ENCODE measurements at places on chromosomes 3 and 15.

DNA sequence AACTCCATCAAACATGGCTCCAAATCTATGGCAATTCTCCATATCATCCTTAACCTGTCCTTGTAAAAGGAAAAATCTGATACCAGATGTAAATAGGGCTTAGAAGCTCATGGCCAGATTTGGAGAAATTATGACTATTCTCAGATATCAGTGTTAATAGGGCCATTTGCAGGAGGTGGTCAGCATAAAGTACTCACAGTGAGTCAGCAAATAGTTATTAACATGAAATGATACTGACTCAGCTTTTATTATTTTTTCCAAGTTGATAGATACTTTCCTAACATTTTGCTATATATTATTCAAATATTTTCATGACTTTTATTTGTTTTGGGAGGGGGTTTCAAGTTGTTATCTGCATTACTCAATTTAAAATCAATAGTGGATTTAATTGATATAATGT is 255.8 kb downstream of the MFSD1 start:
- DNase-seq = no peak

- no peak for DNase-seq
Observed at GRCh38 chr15:63135804-63136203, 14.1 kb downstream of the LACTB start.

- DNase-seq = no peak
Observed at GRCh38 chr3:184338511-184338945, 1.1 kb downstream of the FAM131A start.

DNA sequence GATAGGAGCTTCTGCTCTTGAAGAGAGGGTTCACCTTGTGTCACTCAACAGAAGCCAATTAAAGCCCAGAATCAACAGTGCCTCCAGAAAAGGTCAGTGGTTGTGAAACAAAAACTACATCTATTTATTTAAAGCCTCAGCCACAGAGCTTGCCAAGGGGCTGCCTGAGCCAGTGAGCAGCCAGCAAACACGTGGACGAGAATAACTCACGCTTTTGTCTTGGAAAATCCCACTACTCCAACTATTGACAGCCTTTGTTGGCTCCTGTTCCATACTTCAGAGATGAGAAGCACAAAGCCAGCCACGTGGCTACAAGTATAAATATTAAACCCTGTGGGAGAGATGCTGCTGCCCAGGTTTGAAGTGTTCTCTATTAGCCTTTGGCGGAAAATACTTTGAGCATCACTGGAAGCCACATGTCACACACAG is 10.3 kb downstream of the GPR156 start:
- no peak for DNase-seq

GRCh38 chr3:13034109-13034800 is 39.0 kb downstream of the IQSEC1 start:
- no peak for DNase-seq

- DNase-seq = no peak
Observed at GRCh38 chr15:90859234-90860131, 8.9 kb upstream of the FURIN start.

Data from CD4-positive, alpha-beta T cell (primary cell).